Activated gamma-delta T cell treated with anti-CD3 and anti-CD28 coated beads, Interleukin-2, amount 50 U/mL, for 16 hours (primary cell): ENCODE measurements at places on chromosomes 4 and X.

DNA sequence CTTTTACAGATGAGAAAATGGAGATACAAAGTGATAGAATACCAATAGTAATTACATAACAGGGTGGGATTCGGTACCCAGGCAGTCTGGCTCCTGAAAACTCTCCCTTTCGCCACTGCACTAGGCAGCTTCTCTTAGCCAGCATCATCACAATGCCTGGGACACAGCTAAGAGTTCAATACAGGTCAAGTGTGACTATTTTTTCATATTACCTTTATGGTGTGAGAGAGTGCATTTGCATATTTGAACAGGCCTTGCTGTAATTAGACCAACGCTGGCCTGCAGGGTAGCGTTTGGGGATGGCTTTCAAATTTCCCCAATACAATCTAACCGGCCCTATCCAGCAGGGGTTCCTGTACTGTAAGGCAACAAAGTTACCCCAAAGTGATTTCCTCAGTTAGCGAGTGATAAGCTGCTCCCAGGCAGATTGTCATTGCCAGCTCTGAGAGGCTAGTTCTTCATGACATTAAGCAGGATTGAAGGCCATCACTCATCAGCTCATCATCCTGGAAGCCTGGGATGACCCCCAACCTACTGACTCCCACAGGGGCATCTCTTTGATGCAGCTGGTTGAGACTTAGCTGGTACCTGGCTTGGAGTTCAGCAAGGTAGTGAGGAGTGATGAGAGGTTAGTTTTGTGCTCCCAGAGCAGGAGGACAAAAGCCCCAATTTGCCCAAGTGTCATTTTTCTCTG lies 836.8 kb upstream of the LCORL start:
- DNase-seq = no peak

DNA sequence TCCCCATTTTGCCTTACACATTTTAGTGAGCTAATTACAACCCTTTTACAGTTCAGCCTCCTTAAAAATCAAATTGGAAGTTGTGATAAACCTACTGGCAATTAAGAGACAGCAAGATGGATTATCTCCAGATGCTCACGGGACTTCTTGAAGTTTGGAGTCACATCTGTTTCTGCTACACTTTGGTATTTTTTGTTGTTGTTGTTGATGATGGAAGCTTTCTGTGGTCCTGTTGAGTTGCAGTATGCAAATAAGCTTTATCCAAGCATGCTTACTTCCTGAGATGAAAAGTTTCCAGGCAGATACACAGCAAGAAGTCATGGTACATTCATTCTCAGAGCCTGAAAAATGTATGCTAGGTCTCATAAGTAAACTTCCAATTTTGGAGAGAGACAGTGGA lies 670.0 kb upstream of the AMOT start:
- DNase-seq = no peak

DNA sequence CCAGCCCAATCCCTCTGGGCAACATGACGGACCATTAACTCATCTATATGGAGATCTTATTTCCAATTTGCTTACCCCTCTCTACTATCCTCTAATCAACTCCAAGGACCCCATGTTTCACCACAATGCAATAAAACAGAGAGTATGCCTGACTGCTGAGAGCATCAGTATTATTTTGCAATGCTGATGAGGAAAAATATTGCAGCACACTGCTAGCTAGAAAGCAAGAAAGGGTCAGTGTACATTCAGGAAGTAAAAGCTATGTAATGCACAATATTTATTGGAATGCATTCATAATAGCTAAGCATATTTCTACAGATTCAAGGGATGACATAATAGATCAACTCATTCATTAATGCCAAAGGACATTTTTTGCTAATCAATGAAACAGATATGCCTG lies 33.2 kb downstream of the ARAP2 start:
- DNase-seq = no peak

DNA sequence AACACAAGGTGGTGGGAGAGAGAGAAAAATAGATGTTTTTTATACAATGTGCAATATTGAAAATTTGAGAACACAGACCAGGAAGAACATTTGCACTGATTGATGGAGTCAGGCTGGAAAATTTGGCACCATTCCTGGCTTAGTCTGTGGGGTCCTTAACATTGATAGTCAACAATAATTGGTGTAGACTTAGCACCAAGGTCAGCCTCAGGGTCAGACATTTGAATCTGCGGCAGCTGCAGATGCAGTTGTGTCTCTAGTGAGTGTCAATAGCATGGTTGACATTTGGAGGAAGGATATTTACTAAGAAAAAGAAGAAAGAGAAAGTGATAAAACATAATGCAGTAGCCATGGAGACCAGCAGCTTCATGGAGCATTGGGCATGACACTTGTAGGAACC lies 31.5 kb upstream of the GLRA3 start:
- DNase-seq = no peak

- no peak for DNase-seq
These were observed 67.6 kb downstream of the SHOX start for GRCh38 chrX:698206-698605.

- DNase-seq = no peak
These were observed 36.0 kb upstream of the CCNG2 start for GRCh38 chr4:77120886-77121508.

DNA sequence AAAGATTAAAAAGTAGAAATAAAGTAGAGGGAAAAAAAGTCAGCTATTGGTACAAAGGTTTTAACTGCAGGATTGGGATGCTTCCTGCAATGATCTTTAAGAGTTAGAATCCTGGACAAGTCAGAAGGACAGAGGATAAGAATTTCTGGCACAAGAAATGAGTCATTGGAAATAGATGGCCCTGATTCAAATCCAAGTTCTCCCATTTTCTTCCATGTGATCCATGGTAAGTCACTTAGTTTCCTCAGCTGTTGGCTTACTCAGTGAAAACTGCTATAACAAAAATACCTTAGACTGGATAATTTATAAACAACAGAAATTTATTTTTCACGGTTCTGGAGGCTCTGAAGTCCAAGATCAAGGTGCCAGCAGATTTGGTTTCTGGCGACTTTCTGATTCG lies 13.3 kb upstream of the TBC1D19 start:
- no peak for DNase-seq

- DNase-seq = no peak
These were observed 249.9 kb downstream of the HNRNPD start for GRCh38 chr4:82123934-82124333.

DNA sequence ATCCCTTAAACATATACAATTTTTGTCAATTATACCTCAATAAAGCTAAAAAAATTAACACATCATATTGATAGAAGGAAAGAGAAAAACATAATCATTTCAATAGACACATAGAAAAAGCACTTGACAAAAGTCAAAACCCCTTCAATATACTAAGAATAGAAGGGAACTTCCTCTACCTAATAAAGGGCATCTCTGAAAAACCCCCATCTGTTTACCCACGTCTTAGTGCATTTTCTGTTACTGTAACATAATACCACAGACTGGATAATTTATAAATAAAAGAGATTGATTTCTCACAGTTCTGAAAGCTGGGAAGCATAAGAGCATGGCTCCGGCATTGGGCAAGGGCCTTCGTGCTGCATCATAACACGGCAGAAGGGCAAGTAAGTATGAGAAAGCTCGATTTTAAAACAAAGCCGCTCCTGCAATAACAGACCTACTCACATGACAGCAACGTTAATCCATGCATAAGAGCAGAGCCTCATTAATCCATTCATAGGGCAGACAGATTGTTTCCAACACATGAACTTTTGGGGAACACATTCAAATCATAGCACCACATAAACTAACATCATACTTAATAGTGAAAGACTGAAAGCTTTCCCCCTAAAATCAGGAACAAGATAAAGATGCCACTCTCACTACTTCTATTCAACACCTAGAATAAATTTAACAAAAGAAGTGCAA lies 15.7 kb downstream of the STEEP1 start:
- DNase-seq = no peak

DNA sequence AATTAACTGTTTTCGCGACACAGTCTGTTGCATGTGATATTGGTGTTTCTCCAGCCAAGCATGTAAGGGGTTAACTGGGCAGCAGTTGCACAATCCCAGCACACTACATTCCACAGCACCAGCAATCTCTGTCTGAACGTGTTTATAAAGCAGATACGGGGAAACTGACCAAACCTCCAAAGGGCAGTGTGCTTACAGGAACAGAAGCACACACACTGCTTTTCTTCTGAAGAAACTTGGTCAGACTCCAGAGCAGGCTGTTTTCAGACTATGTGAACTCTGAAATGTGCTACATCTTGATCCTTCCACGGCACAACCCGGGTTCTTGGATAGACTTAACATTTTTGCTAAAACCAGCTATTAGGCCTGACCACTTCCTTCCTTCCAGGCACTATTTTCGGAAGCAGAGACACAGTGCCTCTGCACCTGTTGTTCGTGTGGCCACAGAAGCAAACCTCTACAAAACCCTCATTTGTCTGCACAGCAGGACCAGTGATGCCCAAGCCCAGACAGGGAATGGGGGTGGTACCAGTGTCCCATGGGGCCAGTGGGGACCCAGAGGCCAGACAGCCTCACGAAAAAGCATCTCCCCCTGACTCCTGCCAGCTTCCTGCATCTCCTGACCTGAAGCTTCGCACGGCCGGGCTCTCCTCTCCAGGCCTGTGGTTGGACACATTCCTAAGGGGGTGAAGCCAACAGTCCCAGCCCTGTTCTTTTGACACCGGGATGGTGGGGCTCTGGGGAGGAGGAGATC lies 90.1 kb downstream of the IRF2 start:
- DNase-seq = no peak

DNA sequence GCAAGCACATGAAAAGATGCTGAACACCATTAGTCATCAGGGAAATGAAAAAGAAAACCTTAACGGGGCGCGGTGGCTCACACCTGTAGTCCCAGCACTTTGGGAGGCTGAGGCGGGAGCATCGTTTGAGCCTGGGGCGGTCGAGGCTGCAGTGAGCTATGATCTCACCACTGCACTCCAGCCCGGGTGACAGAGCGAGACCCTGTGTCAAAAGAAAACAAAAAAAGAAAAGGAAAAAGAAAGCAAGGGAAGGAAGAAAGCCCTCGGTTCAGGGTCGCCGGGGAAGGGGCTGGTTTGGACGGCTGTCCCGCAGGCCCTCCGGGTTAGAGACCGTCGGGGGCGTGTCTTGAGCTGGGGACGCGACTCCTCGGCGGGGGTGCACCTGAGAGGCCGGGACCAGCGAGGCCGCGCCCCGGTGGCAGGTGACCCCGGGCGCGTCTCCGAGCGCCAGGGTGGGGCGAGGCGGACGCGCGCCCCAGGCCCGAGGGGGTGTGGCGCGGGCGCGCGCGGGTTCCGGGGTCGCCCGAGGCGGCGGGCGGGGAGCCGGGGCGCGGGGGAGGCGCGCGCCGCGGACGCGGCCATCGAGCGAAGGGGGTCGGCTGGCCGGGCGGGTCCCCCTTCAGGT lies 478 bp upstream of the PLXNA3 start:
- DNase-seq = peak; percentile 13

- no peak for DNase-seq
These were observed 561.3 kb upstream of the GRIA3 start for GRCh38 chrX:122622795-122623194.

DNA sequence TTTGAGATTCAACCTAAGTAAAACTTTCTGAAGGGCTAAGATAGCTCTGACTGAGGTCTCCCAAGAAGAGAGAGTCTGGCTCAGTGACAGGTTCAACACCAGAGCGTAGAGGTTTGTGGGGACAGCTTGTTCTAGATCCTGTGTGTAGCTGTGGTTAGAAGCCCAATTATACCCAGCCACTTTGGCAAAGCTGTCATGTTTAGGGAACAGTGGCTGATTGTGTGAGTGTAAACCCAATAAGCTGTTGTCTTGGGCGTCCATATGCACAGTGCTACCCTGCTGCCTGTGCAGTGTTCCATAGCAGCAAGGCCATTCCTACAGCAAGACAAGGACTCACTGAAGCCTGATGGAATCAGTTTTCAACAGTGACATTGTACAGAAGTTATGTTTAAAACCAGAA lies 11.2 kb upstream of the SCRG1 start:
- no peak for DNase-seq

DNA sequence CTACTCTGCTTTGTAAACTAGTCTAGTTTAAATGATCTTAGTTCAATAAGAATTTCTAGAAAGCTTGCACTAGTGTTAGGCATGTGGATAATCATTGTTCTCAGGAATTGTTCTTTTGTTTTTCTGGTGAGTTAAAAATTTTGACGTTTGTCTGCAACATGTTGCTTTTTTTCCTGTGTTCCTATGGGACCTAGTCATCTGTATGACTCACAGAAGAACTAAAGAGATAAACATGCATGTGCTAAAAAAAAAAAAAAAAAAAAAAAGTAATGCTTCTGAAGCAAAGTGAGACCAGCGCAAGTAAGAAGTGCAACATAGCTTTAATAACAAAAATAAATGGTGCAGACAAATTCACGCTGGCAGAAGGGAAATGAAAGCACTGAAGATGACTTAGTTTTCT lies 471.2 kb downstream of the IQCM start:
- DNase-seq = no peak

- no peak for DNase-seq
These were observed 66.8 kb upstream of the CENPE start for GRCh38 chr4:103264905-103265304.

GRCh38 chr4:158229768-158230167 lies 19.5 kb downstream of the TMEM144 start:
- DNase-seq = no peak

DNA sequence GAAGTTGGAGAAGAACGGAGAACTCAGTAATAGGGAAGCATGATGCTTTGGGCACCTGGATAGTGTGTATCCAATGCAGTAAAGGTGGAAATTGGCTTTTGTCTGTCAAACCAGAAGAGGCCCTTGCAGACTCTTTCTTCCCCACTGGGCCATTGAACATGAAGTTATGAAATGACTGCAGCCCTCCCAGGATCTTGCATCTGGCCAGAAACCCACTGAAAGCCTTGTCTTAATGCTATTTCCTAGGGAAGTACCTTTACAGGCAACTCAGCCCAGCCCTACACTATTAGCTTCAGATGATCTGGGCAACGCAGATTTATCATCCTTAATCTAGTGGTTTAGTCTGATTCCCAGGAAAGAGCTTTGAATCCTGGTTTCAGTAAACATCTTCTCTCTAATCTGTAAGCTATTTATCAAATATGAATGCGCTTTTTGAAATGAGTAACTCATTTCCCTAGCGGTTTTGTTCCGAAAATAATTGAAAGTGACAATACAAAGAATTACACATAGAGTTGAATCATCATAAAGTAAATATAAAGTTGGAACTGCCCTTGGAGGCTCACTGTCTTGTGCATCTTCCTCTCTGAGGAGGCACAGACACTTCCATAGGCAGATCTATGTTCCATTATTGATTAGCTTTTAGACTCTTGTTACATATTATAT lies 464.1 kb downstream of the IDS start:
- no peak for DNase-seq

- DNase-seq = no peak
These were observed 6.9 kb upstream of the MSANTD1 start for GRCh38 chr4:3241898-3242524.

- no peak for DNase-seq
These were observed 466.1 kb downstream of the GPAT3 start for GRCh38 chr4:84001876-84002569.

DNA sequence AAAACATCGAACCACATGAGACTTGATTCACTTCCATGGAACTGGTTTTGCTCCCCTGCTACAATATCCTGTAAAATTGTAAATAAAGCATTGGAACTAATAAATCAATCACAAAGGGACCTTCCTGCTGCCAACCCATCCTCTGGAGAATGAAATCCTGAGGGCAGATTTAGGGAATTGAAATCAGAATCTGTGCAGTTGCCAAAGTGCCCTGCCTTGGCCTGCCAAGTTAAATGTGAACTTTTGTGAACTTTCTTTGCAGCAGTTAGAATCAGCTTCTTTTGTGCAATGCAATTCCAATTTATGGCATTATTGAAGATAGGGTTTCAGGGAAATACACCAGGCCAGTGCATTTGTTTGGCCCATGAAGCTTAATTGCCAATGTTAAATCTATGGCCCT lies 263.1 kb downstream of the PTTG2 start:
- DNase-seq = no peak
